ENCODE measurements at places on chromosomes 12 and 14. TPM values are rescaled to one million over a fixed set of nuclear protein-coding genes. Genes with fewer than 3 reads are reported as not detected.
A peak's percentile ranks its signal among the peaks of the same experiment; 100 is the strongest.

DNA sequence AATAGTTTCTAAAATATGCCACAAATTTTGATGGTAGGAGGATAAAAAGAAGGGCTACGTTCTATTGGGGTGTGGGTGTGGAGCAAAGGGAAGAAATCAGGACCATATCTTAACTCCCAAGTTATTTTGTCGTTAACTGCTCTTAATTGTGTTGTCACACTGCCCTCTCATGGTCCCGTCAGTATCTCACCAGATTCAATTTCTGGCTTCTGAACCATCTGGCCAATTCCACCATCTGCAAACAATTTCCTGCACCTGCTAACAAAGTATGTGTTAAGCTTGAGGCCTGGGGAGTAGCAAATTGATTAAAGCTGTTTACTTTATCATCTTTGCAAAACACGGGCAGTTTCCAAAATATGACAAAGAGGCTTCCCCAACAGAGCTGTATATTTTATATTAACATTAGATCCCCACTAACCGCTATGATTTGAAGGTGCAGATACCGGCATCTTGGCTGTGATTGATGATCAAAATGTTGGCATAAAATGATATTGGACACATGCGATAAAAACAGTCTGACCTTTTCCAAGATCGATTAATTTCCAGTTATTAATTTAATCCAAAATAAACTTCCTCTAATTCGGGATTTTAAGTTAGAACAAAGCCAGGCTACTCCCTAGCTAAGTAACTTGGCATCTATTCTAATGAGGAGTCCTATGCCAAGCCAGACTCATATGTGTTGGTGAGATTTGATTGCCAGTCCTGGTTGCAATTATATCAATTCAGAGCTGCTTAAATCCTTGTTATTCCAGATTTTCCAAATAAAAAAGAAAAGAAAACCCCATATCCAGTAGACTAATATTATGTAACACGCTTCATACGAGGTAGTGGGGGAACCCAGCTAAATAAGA lies 6.9 kb upstream of the DNM1L start:
- no peak overlapping the region for H3K27ac ChIP-seq
- H3K4me1 ChIP-seq: no peaks in the 10 kb centered on the region
- no peaks in the 10 kb centered on the region for H3K27me3 ChIP-seq
- H3K36me3 ChIP-seq: no peaks in the 10 kb centered on the region
- no peak for DNase-seq
- no peak overlapping the region for H3K4me3 ChIP-seq

DNA sequence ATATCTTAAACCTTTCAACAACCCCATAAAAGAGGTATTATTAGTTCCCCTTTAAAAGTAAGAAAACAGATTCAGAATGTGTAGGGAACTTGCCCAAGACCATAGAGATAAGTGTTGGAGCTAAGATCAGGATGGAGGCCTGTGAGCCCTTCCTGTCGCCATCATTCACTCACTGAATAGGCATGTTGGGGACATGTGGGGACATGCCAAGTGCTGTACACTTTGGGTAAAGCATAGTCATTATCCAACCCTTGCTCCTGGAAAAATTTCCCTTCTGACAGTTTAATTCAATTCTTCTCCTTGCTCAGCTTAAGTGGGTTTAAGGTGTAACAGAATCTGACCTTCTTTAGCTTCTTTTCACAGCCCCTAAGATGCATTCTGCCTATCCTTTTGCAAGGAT lies 28.0 kb upstream of the C12orf42 start:
- H3K27me3 ChIP-seq: no peaks in the 10 kb centered on the region
- no peak for DNase-seq
- no peaks in the 10 kb centered on the region for H3K4me1 ChIP-seq
- no peak overlapping the region for H3K27ac ChIP-seq

DNA sequence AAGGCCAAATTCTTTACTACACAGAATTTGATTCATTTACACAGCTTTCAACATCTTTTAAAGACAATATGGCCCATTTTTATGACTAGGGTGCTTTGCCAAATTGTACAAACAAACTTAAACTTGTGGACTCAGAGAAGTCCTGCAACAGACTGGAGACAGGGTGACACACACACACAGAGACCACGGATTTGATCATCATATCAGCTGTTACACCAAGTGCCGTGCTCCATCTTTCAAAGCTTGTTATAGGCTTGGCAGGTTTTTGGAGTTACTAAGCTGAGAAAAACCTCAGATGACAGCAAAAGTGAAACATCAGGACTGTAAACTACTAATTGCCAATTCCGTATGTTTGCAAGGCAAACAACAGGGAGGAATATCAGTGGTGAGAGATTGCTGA lies 811.7 kb downstream of the GALC start:
- H3K27me3 ChIP-seq: no peaks in the 10 kb centered on the region
- H3K4me3 ChIP-seq: no peak overlapping the region
- H3K4me1 ChIP-seq: no peaks in the 10 kb centered on the region
- DNase-seq: no peak
- no peak overlapping the region for H3K27ac ChIP-seq
- H3K36me3 ChIP-seq: no peaks in the 10 kb centered on the region

GRCh38 chr12:123062681-123063486 lies 82.4 kb downstream of the ARL6IP4 start:
- no peaks in the 10 kb centered on the region for H3K36me3 ChIP-seq
- H3K27me3 ChIP-seq: no peaks in the 10 kb centered on the region
- peaks cover 30% of the 10 kb centered on the region for H3K4me1 ChIP-seq
- no peak overlapping the region for H3K4me3 ChIP-seq
- DNase-seq: no peak
- peak overlapping the region; percentile 86 for H3K27ac ChIP-seq

SERPINA9 gene
- total RNA-seq: not detected

- H3K36me3 ChIP-seq: no peaks in the 10 kb centered on the region
- no peaks in the 10 kb centered on the region for H3K4me1 ChIP-seq
- no peak for DNase-seq
- H3K27ac ChIP-seq: no peak overlapping the region
- no peaks in the 10 kb centered on the region for H3K27me3 ChIP-seq
Observed at GRCh38 chr12:9668161-9669018, 1.1 kb upstream of the CLEC2D start.

DNA sequence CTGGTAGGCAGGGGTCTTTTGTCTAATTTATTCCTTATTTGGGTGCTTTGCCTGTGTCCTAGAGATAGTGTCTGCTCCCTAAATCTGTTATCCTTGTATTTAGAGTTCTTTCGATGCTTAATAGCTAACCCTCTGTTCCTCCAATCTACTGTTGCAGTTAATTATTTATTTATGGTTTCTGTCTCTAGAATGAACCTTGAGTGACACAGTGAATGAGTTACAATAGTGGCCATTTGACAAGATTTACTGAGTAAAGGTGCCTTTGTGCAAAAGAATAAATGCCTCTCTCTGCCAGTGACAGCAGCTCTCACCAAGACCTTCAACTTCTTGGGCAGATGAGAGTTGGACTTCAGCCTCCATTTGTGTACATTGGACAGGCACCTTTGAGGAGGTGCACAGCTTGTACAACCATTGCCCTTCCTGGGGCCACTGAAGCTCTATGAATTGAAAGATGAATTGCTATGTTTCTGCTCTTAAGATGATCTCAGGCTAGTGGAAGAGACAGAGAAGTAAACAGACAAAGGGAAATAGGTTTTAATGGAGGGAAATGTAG lies 165.9 kb downstream of the DERA start:
- H3K4me3 ChIP-seq: no peak overlapping the region
- no peaks in the 10 kb centered on the region for H3K36me3 ChIP-seq
- no peak overlapping the region for H3K27ac ChIP-seq
- no peaks in the 10 kb centered on the region for H3K4me1 ChIP-seq
- DNase-seq: no peak

DNA sequence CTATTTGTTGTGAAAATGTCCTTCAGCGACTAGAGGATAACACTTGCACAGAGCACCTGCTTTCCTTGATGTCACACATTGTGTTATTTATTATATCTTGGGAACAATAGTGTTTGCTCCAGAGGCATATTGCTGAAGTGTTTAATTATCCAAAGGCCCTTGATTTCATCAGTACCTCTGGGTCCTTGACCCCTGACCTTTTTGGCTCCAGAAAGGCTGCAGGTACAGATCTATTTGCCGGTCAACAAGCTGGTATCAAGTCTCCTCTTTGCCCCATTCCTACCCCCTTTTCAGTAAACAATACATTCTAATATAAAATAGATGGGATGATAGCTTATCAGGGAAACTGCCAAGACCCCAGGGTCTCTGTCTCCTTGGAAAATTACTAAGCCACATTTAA lies 206.8 kb downstream of the DACT1 start:
- no peak for DNase-seq
- no peaks in the 10 kb centered on the region for H3K27me3 ChIP-seq
- H3K4me3 ChIP-seq: no peak overlapping the region
